ENCODE measurements at places on chromosomes 2 and 18.
A peak's percentile ranks its signal among the peaks of the same experiment; 100 is the strongest.

- DNase-seq = no peak
Measured at GRCh38 chr2:60907329-60907728, 26.0 kb downstream of the REL start.

DNA sequence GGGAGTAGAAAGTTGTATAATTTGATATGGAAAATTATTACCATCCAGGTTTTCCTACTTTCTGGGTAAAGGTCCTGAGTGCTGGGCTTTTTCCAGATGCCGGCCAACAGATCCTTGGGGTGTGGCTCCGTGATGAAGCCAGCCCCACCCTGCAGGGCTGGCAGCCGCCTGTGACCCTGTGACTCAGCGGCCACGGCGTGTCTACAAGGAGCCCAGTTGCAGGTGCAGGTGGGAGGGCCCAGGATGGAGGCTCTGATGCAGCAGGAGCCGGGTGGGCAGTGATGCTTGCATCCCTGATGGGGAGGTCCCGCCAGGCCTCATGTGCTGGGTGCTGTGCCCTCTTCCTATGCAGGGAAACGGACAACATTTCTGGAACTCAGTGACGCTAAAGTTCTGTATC lies 96.0 kb upstream of the ALKAL2 start:
- no peak for DNase-seq

DNA sequence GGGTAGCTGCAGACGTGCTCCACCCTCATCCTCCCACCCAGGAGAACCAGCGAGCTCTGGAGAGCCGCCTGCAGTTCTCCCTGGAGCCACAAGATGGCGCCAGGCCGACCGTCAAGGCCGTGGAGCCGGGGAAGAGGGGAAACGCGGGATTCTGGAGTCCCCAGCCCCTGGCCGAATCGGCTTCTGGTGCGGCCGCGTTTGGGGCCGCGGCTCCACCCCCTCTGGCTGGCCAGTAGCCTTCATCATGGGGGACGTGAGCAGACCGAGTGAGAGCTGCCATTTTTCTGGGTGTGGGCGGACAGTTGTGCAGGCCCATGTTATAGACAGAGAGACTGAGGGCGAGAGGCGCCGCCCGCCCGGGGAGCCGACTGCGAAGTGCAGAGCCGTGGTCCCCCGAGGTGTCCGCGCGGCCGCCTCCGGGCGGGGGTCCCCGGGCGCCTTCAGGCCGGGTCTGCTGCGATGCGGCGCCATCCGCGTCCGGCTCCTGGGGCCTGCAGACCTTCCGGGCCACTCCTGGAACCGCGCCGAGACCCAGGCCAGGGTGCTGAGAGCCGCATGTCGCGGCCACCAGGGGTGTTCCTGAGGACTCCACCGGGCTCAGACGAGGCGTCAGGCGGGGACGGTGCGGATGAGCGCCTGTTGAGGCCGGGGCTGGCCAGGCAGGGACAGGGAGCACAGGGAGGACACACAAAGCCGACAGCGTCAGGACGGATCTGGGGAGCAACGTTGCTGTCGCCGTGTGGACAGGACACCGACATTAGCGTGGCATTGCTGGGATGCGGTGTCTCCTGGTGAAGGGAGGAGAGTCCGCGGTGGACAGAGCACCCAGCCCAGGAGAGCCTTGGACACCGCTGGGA lies 418.2 kb upstream of the HS6ST1 start:
- DNase-seq = peak; percentile 29

- DNase-seq = no peak
Measured at GRCh38 chr2:113891265-113891959, 1.5 kb downstream of the ACTR3 start.

GRCh38 chr2:129828792-129829191 lies 150.7 kb upstream of the RAB6C start:
- no peak for DNase-seq

DNA sequence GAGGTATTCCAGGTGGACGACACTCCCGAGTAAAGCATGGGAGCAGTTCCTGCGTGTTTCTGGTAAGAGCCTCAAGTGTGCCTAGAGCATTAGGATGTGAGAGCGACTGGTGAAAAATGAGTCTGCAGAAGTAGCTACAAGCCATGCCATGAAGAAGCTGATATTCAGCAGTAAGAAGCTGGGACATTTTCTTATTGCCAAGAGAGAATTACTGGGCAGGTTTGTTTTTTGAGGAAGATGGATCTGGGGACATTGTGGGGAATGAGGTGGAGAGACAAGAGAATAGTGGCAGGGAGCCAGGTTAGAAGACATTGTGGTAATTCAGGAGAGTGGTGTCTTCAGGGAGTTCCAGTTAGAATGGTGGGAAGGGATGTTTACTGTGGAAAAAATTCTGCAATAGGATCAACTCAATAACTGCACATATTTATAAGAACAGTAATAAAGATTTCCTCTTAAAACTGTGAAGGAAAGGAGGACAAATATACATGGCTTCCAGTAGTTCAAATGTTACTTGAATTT lies 38.2 kb downstream of the CRIM1 start:
- DNase-seq = no peak

- no peak for DNase-seq
Measured at GRCh38 chr2:26460613-26461031, 17.3 kb downstream of the OTOF start.

GRCh38 chr18:74828200-74828599 lies 230.5 kb downstream of the ZNF407 start:
- no peak for DNase-seq

GRCh38 chr2:16718576-16719484 lies 53.2 kb upstream of the CYRIA start:
- DNase-seq = no peak

GRCh38 chr2:19484736-19485135 lies 126.3 kb upstream of the OSR1 start:
- DNase-seq = no peak

DNA sequence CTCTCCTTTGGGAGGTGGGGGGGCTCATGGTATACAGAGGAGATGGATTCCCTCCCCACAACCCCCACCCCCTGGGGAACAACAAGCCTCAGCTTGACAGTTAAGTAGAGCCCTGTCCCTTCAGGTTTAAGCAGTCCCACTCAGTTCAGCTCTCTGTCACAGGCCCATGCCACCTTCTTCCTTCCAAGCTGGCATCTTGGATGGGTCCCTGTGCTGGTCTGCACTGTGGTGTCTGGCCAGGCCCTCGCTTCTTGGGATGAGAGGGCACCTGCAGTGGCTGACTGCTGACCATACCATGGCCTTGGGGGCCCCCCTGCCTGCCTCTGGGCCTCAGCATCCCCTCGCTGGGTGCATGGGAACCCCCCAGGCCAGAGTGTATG lies 20.4 kb upstream of the GPR17 start:
- DNase-seq = no peak

DNA sequence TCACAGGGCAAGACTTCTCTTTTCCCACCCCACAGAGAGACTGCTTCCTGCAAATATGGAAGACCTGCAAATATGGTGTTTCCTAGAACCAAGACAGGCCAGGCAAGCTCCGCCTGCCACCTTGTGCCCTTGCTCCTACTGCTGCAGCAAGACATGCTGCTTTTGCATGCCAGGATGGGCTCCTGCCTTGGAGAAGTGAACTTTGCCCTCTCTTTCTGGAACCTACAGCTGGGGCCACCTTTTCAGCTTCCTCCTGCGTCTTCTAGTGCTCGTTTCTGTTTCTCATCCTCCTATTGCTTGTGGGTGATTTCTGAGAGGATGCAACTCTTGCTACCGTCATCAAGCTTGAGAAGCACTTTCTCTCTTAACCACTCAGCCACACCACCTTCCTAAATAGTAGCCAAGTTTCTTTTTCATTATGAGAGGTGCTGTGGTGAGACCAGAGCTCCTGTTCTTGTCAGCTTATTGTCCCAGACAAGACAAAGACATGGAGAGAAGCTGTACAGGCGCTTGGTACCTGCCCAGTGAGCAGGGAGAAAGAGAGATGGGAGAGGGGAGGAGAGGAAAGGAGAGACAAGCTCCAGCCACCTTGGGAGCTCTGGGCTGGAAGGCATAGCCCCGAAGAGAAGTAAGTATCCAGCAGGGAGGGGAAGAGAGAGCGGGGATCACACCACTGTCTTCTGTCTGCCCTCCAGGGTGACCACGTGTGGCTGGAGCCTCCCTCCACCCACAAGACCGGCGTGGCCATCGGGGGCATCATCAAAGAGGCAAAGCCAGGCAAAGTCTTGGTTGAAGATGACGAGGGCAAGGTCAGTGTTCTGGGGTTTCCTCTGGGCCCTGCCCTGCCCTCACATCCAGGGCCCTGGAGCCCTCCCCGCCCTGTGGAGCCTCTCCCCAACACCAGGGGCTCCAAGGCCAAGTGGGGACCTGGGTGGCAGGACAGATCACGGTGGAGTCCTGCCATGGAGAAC lies 28.3 kb downstream of the MYO7B start:
- no peak for DNase-seq

DNA sequence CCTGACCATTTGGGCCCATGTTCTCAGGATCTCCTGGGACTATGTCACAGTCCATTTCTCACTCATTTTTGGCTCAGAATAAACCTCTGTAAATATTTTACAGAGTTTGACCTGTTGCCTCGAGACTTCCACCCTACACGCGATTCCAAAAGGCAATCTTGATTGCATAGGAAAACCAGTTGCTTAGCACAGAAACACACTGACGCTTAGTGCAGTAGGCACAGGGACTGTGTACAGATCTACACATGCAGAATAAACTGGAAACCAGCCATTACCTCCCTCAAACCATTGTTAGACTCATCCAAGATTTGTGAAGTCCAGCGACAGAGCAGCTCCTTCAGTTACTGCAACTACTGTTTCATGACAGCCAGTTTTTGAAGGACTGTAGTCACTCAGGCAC lies 73.0 kb downstream of the NCKAP5 start:
- no peak for DNase-seq

DNA sequence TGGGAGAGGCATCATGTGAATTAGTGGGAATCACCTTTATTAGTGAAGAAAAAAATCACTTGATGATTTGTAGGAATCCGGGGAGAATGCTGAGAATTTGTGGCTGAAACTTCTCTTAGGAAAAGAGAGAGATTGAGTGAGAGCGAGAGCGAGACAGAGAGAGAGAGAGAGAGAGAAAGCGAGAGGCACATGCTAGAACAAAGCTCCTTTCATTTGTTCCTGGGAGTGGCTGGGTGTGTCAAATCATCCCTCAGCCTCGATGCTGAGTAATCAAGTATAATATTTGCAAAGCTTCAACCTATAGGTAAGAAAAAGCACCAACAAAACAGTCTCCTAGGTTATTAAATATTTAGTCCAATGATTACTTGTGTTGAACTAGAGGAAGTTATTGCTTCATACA lies 4.4 kb upstream of the SERPINB5 start:
- no peak for DNase-seq

DNA sequence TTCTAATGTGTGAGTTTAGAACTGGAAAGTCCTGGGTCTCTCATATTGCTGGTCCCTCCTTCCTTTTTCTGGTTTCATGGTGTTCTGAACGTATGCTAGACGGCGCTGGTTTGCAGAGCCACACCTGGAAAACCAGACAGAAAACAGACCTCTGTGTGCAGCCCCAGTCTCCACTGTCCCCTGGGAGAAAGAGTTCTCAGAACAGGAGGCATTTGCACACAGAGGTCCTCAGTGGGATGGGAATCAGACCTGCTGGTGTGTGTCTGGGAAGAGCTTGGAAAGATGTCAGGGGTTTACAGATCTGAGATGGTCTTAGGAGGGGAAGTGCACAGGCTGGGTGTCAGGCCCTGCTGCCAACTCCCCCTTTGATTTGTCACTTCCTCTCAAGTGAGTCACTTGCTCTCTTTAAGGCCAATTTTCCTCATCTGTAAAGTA lies 14.9 kb upstream of the MBP start:
- no peak for DNase-seq

DNA sequence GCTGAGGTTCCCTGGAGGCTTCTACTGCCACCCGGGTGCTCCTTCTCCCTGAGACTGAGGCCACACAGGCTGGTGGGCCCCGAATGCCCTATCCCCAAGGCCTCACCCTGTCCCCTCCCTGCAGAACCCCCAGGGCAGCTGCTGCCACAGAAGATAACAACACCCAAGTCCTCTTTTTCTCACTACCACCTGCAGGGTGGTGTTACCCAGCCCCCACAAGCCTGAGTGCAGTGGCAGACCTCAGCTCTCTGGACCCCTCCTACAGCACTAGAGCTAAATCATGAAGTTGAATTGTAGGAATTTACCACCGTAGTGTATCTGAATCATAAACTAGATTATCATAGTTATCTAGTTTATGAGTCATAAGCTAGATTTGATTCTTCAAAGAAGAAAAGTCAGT lies 7.3 kb upstream of the CENPA start:
- DNase-seq = no peak

GRCh38 chr2:47260971-47261370 lies 105.9 kb upstream of the STPG4 start:
- DNase-seq = no peak

DNA sequence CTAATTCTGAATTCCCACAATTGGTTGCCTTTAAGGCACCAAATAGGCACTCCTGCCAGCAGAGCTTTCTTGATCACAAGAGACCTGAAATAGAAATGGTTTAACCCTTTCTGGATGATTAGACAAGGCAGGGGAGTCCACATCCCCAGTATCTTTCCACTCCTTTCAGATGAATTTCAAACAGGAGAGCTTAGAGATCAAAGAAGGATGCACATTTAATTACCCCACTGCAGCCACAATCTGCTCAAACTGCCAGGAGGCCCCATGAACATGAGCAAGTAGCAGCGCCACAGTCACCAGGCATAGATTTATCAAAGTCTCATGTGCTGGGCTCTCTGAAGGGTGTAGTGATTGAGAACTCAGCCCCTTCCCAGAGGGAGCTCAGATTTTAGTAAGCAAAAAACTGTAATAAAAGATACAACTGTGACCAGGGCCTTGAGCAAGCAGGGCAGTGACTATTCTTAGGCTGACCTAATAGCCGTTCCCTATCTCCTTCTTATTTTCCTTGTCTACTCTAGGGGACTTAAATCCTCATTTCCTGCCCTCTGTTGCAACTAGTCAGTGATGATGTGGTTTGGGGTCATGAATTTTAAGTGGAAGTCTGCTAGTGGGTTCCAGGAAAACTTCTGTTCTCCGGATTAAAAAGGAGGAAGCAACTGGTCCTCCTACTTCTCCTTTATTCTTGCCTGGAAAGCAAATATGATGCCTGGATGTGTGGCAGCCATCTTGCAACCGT lies 53.7 kb downstream of the SLC4A3 start:
- DNase-seq = no peak

- no peak for DNase-seq
Measured at GRCh38 chr2:13115643-13116042, 398.9 kb downstream of the TRIB2 start.

DNA sequence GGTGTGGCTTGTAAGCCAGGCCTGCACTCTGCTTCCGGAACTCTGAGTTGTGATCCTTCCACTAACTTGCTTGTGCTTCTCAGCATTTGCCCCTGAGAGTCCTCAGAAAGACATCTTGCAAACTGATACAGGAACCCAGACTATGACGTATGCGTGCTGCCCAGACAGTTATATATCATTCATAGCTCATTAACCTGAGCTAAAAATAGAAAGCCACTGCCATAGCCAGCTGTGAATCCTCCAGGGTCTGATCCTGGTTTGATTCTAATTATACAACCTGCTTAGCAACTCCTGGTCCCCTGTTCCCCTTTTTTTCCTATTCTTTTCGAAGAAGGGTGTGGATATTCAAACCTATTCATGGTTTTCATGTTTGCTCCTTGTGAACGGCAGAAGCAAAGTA lies 63.7 kb downstream of the MARCHF4 start:
- DNase-seq = no peak

DNA sequence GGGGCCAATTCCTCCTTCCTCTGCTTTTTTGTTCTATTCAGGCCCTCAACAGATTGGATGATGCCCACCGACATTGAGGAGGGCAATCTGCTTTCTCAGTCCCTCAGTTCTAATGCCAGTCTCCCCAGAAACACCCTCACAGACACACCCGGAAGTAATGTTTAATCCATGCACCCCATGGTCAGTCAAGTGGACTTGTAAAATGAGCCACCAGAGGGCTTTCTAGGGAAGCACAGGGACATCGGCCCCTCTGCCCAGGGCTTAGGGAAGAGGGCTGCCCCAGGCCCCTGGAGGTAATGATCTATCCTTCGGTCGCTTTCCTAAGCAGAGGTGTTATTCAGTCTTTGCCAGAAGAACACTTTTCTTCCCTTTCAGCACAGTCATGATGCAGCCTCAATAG lies 107.4 kb downstream of the PDCL3 start:
- DNase-seq = no peak
